Colonic mucosa (tissue), 4 donors: ENCODE measurements at places on chromosomes 4 and X. TPM values are rescaled to one million over a fixed set of nuclear protein-coding genes. Genes with fewer than 3 reads are reported as not detected.

- no peak for DNase-seq
Observed at GRCh38 chr4:153916273-153916755, 127.4 kb upstream of the SFRP2 start.

DNA sequence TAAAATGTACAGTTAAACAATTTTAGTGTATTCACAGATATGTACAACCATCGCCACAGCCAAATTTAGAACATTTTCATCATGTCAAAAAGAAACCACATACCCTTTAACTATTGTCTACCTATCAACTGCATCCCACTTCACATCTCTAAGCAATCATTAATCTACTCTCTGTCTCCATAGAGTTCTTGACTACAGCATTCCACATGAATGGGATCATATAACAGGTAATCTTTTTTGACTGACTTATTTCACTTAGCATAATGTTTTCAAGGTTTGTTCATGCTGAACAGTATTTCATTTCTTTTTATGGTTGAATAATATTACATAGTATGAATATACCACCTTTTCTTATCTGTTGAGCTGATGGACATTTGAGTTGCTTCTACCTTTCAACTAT, 281.4 kb upstream of the EDA2R start:
- DNase-seq, result no peak

DNA sequence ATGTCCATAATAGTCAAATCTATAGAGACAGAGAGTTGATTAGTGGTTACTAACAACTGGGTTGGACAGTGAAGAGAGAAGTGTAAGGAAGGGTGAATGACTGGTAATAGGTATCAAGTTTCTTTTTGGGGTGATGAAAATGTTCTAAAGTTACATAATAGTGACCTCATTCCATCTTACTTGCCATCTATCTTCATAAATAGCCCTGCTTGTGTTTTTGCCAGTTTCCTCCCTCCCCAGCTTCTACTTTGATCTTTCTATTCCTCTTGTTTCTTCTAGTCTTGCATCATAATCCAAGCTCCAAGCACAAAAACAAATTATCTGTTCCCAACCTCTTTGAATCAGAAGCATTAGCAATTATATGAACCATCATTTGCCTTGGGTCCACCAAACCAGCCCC, 40.2 kb upstream of the TET2 start:
- no peak for DNase-seq

DNA sequence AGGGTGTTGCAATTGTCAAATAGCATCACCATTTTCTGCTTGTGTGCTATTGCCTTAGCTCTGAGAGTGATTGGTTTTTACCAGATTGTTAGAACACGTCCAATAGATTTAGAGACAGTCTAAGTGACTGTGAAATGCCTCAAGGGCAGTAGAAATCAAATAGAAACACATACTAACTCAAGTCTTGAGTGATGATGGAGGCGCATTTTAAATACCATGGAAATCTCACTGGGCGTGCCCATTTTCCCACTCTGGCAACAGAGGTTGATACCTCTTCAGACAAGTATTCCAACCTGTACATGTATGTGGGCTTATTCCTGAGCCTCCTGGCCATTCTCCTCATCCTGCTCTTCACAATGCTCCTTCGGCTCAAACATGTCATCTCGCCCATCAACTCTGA, 7.2 kb downstream of the SERTM2 start:
- DNase-seq, result no peak

Gene GASK1B
- 13.6 TPM for total RNA-seq

GRCh38 chr4:41795796-41796385, 47.4 kb upstream of the PHOX2B start:
- DNase-seq, result no peak

Gene GPR34
- 2.3 TPM for total RNA-seq

GRCh38 chr4:104163820-104164219, 330.9 kb downstream of the CXXC4 start:
- no peak for DNase-seq

DNA sequence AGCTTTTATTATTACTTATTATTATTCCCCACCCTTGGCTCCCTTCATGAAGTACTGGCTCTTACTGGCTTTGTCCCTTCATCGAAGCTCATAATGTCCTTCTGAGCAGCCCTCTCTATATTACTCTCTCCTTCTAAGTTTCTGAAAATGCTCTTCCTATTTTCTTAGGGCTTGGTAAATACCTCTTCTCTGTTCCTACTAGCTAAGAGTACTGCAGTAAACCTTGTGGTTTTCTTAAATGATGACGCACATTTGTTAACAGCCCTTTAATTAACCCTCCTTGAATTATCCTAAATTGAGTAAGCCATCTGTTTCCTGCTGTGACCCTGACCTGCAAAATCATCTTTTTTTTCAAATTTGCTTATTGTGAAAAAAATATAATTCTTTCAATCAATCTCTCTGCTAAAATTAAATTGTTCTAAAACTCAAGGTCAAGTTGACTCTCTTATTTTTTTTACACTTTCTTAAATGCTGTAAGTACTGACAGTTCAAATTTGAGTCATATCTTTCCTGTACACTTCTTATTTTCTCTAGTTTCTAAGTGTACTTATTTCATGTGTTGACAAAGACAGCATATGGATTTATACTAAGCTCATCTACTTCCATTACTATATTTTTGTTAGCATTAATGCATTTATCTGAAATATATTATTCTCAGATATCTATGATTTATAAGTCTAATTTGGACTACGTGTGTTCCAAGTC, 148.9 kb downstream of the ADAM29 start:
- DNase-seq, result no peak

Gene CCKAR
- total RNA-seq, result not detected

- DNase-seq, result no peak
Observed at GRCh38 chrX:13194291-13195103, 125.4 kb downstream of the ATXN3L start.

Gene SLC4A4
- total RNA-seq, result 99.0 TPM
